ENCODE measurements at places on chromosomes 12 and 14.

DNA sequence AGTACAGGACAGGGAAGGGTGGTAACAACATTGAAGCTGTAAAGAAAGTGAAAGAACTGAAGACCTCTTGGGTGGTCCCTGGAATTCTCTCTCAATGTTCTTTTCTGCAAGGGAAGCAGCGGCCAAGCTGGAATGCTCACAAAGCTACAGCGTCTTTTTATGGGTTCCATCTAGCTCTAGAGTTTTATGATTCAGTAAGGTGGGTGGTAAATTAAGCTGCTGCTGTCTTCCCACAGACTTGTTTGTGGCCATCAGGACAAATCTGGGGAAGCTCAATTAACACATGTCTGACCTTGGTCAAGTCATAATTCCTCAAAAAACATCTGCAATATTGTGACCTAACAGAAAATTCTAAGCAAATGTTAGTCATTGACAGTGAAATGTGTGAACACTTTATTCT lies 139.1 kb downstream of the MED13L start:
- DNase-seq: no peak

DNA sequence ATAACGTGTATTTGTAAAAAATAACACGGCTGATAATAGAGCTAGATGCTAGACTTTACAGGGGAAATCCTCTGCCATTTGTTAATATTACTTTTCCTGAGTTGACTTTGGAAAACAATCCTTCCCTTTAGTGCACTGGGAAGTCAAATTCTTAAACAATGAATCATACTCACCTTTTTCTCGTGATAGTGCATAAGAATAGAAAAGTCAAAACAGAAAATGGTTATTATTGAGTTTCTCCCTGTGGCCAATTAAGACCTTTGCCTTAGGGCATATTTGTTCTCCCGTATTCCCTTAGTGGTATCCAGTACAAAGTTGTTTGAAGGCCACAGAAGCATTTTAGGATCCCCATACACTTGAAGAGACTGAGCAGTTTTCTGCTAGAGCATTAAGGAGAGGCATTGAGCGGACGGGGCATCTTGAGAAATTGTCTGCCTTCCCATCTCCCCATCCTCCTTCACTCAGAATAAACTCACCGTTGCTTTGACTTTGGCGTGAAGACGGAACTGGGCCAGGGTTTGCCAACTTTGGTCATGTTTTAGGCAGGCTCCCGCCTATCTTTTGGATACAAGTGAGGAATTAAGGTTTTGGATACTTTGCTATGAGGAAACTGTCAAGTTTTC lies 171.3 kb downstream of the TMTC2 start:
- DNase-seq: no peak

- DNase-seq: no peak
These were observed 18.6 kb downstream of the PPFIBP1 start for GRCh38 chr12:27542628-27543027.

- DNase-seq: no peak
These were observed 610.7 kb downstream of the VRK1 start for GRCh38 chr14:97407701-97408407.

- DNase-seq: no peak
These were observed 1.1 kb upstream of the GNB3 start for GRCh38 chr12:6839482-6840201.

GRCh38 chr12:50901685-50902113 lies 50.6 kb upstream of the HIGD1C start:
- no peak for DNase-seq

- peak; percentile 7 for DNase-seq
These were observed 209.0 kb upstream of the RTL1 start for GRCh38 chr14:101112351-101113107.

DNA sequence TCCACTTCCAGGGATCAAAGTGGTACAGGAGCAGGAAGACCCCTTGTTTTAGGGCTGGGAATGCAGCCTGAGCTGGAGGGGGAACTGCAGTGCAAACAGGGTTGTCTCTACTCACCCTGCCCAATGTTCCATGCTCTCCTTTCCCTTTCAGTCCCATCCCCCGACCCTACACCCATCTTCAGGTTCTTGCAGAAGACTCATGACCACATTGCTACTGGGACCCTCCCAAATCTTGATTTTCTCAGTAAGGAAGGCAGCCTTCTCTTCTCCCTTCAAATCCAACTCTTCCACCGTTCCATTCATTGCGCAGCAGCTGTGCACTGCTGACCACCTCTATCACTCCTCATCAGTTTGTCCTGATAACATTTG lies 1.9 kb downstream of the SERPINA11 start:
- no peak for DNase-seq

GRCh38 chr14:101963656-101964296 lies 597 bp upstream of the DYNC1H1 start:
- DNase-seq: no peak

- DNase-seq: no peak
These were observed 2.0 kb downstream of the OR10AD1 start for GRCh38 chr12:48201091-48201490.

DNA sequence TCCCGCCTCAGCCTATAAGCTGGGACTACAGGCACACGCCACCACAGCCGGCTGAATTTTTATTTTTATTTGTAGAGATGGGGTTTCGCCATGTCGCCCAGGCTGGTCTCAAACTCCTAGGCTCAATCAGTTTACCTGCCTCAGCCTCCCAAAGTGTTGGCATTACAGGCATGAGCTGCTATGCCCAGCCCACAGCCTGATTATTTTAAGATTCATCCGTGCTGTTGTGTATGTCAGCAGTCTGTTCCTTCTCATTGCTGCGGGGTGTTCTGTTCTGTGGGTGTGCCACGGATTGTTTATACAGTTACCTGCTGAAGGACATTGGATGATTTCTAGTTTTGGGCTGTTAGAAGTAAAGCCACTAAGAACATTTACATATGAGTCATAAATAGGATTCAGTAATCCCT lies 9.6 kb upstream of the EP400 start:
- no peak for DNase-seq

DNA sequence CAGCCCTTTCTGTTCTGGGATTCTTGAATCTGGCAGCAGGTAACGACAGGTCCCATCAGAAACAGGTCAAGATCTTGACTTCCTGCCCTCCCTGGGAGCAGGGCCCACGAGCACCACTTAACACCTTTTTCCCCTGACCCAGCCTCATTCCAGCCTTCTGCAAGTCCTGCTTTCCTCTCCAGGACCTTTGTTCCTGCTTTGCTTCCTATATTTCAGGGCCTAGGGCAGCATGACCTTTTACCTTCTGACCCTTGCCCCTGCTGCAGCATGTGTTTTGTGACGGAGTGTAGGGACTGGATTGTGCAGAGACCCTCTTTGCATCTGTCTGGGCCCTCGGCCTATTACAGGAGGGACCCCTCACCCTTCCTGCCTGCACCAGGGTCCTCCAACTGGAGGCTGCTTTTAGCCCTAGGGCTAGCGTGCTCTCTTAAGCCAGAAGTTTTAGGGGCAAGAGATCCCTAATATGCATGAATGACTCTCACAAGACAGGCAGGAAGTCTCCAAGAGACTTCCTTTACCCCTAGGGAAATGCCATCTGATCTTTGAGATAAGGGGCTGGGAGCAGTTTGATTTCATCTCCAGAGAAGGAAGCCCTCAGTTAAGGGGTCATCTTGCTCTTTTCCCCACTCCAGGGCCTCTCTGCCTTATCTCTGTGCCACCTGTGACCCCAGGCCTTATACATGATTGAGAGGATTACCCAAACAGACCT lies 209.4 kb upstream of the BCL2L14 start:
- no peak for DNase-seq

- DNase-seq: no peak
These were observed 161.5 kb upstream of the VASH1 start for GRCh38 chr14:76599559-76600287.

- DNase-seq: no peak
These were observed 13.4 kb downstream of the UBC start for GRCh38 chr12:124901003-124901402.

DNA sequence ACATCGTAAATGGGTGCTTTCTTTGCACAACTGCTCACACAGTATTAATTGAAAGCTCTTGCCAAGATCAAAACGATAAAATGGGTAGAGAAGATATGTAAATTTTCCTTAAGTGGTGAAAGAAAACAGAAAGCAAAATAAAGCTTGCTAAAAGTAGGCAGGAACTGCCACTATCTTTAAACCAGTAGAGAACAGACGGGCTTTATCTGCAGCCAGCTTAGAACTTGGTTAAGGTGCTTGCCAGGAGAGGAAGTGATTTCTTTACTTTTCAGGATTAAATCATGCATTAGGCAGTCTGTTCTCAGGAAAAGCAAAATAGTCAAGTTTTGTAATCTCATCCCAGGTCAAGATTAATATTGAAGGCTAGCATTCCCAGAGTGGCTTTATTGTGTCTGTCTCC lies 56.9 kb upstream of the CCDC175 start:
- no peak for DNase-seq

- no peak for DNase-seq
These were observed 74.2 kb upstream of the CSRP2 start for GRCh38 chr12:76952995-76953394.

DNA sequence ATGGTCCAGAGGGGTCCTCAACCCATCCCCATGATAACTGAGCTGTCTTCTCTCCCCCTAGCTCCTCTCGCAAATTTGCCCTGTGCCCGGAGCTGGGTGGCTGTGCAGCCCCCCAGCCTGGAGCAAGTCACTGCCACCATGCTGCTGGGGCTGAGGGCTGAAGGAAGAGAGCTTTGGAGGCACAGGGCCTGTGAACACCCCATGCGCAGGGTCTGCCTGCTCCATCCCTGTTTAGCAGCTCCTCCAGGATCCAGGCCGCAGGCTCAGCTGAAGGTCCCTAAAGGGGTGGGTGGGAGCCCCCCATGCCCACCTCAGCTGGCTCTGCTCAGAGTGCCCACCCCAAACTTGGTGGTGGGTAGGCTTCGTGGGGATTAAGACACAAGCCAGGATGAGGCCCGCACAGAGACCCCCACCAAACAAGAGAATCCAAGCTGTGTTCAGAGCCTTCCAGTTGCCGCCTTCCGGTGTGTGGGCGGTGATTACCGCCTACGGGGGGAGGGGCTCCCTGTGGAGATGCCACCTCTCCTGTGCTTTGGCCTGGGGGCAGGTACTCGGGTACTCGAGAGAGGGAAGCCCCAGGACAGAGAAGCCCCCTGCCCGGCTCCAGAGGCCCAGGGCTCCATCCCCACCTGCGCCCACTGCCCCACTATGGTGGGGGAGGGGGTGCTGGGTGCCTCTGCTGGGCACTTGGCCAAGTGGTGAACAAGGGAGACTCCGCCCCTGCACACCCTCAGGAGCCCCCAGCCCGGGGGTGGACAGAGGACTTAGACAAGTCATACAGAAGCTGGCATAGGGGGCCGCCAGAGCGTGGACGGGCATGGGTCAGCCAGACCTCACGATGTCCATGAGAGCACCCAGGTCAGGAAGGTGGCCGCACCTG lies 1.4 kb upstream of the JAG2 start:
- DNase-seq: no peak

- no peak for DNase-seq
These were observed 163.6 kb downstream of the PRKCH start for GRCh38 chr14:61484826-61485584.

DNA sequence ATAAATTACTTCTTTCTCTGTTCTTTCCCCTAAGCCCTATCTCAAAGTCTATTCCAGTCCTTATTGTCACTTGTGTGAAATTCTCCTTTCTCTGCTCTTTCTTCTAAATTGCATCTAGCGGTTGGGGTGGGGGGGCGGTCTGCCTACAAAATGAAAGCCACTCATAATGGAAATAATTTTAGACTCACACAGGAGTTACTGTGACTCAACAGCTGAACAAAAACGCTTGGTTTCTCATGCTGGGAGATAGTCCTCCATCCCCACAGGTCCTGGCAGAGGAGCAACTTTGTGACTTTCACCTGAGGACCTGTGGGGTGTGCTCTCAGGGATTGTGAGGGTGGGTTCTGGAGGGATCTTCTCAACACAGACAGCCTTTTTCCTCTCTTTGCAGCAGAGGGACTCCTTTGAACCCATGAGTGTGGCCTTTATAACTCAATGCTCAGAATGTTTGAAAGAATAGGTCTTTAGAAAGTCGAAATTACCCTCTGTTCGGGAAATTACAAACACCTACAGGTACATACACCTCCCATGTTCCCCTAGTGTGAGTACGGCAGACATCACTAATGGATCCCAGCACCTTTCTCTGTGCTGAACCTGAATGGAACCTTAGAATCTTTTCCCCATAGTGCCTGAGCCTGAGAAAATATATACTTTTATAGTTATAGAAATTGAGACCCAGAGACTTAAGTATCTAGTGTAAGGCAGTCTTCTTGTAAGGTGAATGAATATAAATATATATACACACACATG lies 109.7 kb downstream of the CHST11 start:
- DNase-seq: no peak

DNA sequence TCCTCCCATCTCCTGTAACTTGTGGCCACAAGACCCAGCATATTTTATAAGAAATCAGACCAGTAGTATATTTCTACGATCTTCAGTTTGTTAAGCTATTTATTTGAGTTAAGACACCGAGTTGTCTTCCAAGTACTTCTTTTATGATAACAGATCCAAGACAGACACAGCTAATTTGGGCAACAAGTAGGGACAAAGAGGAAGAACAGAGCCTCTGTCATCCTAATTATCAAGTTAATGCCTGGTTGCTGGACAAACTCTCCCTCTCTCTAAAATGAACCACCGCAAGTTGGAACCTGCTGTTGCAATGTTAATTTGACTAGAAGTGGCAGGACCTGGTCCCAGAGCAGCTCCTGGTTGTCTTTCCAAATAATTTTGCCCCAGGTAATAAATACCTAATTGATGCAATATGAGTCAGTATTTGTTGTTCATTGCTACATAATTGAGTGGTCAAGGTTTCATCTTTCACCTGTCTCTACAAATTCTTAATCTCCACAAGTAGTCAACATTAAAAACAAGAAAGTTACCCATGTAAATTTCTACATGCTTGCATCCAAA lies 323.7 kb downstream of the PAWR start:
- no peak for DNase-seq

DNA sequence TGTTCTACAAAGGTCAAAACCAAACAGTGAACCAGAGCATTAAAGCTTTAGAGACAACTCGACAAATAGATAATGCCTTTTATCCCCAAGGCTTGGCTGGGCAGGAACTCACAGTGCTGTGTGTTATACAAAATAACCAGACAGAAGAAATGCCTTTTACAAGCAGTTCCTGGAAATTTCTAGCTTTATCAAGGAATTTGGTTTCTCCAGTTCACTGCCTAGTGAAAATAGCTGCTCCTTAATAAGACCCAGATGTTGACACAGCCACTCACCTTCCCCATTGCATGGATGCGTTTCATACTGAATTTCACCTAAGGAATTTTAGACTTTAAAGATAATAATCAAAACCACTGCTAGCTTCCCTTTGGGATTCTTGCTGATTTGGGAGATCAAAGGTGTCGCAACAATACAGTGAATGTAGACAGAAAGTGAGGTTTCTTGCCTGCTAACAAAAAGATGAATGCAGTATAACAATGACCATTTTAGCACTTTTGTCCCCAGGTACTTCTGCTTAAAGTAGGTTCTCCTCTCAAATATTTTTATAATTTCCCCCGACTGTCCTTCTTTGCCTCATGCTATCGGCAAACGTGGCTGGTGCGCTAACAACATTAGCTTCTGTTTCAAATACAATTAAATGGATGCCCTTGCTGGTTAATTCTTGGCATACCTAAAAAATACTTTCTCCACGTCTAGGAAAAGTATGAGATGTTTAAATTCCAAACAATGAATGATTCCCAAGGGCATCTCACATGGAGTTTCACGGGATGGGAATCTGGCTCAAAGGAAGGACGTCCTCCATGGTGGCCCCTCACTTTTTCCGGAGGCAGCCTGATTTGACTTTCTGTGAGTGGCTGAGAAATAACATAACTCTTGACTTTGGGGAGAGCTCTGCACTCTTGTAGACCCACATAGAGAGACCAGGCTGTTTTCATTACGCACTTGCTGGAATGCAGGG lies 162.4 kb downstream of the C12orf75 start:
- no peak for DNase-seq

GRCh38 chr12:53930591-53931255 lies 7.9 kb upstream of the HOXC13 start:
- no peak for DNase-seq
